ENCODE measurements at places on chromosomes 4 and X.

DNA sequence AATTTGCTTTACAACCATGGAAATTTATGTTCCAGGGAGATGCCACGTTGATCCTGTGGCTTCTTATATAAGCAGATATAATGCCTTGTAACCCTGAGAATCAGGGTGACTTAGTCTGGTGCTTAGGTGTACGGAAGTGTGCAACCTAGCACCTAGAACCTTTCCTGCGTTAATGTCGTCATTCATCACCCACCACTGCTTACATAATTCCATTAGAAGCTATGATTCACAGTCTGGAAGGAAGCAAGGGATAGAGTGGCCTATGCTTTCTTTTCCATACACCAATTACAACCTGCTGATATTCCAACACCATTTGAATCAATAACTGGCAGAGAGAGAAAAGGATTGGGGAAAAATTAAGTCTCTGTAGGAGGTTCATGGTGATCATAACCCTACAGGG is 17.3 kb upstream of the CXCL8 start:
- no peak for DNase-seq

DNA sequence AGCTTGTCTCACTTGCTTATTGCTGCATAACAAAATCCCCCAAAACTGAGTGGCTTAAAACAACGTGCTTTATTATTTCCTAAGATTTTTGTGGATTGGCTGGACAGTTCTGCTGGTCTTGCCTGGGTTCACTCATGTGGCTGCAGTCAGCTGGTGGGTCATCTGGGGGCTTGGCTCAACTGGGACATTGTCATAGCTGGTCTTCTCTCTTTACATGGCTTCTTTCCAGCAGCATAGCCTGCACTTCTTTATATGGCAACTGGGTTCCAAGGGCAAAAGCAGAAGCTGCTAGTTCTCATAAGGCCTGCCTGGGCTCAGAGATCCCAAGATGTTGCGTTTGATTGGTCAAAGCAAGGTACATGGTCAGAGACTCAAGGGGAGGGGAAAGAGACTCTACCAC is 33.7 kb upstream of the STAG2 start:
- DNase-seq: no peak

DNA sequence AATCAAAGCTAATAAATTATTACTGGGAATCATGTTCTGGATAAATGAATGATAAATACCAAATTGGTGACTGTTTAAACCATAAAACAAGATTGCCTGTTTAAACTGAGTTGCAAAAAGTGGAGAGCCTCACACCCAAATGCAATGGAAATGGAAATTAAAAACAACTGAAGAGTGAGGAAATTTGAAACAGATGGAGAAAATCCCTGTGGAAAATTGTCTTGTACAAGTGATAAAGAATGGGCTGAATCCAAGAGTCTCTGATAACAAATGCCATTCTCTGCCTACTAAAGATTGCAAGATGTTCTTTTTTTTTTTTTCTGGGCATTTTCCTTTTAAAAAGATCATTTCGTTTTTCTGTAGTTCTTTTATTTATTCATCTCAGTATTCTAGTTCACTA is 426.3 kb downstream of the NLGN4X start:
- DNase-seq: no peak

DNA sequence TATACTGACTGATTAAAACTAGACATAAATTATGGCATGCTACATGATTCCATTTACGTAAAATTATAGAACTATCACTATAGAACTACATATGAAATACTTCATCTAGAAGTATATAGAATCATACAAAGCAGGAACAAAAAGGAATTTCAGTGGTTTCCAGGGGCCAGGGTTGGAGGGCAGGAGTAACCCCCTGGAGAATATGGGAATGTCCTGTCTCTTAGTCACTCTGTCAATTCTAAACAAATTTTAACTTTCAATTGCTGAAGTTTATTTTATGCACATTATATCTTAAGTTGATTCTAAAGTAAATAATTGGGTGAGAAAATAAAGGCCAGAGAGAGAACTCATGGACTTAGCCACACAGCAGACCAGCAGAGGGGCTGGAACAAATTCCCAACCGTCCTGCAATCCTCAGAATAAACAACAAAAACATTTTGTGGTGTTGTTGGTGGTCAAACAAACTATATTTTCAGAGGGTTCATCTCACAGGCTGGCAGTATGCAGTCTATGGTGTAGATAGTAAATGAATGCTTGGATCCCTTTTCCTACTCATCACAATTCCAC is 476.9 kb upstream of the SLIT2 start:
- no peak for DNase-seq

GRCh38 chr4:118273642-118274041 is 79.2 kb downstream of the PRSS12 start:
- no peak for DNase-seq

- DNase-seq: peak; percentile 35
Observed at GRCh38 chrX:103343105-103343504, 13.1 kb downstream of the TCEAL7 start.

- DNase-seq: no peak
Observed at GRCh38 chr4:59341506-59341905, 1858.6 kb upstream of the ADGRL3 start.

DNA sequence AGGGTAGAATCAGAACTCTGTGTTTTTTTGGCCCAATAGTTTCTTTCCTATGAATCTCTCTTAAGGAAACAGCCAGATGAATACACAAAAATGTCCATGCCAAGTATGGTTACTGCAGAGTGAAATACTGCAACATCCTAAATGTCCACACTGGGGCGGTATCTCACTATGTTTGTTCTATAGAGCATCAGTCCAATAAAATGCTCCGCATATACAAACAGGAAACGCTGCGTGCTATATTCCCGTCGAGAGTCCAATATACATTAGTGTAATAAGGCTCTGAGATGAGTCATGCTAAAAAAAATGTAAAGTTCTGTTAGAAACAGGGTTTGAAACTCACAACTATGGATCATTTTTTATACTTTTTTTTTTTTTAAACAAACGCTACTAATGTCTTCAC is 72.9 kb upstream of the ENOX2 start:
- no peak for DNase-seq

GRCh38 chr4:103097112-103097511 is 2.5 kb downstream of the BDH2 start:
- DNase-seq: no peak

- DNase-seq: no peak
Observed at GRCh38 chr4:99587803-99588202, 13.2 kb downstream of the MTTP start.

- no peak for DNase-seq
Observed at GRCh38 chr4:138113819-138114400, 128.2 kb downstream of the SLC7A11 start.

DNA sequence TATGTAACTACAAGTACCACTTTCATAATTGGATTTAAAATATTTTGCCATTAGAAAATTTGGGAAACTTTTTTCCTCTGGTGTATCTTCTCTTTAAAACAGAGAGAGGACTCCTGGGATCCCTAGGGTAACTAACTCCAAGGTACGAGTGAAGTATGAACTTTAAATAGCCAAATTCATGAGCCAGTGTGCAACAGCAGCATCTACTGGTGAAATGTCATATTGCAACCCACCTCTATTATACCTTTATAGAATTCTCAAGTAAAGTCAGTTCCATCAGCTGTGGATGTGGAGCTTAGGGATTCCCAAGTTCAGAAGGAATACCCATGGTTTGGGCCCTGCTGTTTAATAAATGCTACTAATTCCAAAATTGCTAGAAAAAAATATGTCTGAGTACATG is 282.7 kb upstream of the TAPT1 start:
- DNase-seq: no peak

- DNase-seq: no peak
Observed at GRCh38 chr4:94722748-94723147, 35.0 kb upstream of the BMPR1B start.

GRCh38 chrX:85998954-85999353 is 48.4 kb downstream of the CHM start:
- DNase-seq: no peak

GRCh38 chr4:108483650-108484049 is 136.7 kb upstream of the RPL34 start:
- no peak for DNase-seq

GRCh38 chrX:107750263-107750662 is 25.3 kb downstream of the TSC22D3 start:
- DNase-seq: no peak

- no peak for DNase-seq
Observed at GRCh38 chr4:75512386-75513211, 1.6 kb downstream of the RCHY1 start.

DNA sequence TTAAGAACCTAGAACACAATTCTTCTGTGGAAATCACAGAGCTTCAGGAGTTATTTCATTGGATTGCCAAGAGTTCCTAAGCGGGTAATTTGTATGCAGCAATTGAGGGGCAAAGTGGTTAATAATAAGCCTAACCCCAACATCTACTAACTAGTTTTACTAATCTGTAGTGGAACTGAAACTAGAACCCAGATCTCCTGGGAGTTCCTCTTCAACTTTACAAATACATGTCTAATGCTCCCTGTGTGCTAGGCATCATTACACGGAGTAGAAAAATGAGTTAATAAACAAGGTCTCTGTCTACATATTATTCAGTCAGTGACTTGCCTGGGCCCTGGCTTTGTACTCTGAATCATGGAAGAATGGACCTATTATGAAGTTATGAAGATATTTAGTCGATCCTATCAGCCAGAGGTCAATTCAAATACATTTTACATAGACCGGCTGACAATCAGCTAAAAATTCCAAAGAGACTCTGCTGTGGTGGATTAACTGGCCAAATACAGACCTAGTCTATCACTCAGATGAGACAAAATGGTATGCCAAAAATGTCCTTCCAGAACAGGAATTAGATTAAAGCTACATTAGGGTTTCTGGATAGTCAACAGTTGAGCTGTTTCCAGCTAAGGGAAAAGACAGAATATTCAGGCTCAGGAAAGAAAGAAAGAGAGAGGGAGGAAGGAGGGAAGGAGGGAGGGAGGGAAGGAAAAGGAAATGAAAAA is 326.0 kb downstream of the FBXW7 start:
- DNase-seq: no peak

GRCh38 chr4:183314806-183315205 is 5.3 kb downstream of the CLDN22 start:
- DNase-seq: no peak

DNA sequence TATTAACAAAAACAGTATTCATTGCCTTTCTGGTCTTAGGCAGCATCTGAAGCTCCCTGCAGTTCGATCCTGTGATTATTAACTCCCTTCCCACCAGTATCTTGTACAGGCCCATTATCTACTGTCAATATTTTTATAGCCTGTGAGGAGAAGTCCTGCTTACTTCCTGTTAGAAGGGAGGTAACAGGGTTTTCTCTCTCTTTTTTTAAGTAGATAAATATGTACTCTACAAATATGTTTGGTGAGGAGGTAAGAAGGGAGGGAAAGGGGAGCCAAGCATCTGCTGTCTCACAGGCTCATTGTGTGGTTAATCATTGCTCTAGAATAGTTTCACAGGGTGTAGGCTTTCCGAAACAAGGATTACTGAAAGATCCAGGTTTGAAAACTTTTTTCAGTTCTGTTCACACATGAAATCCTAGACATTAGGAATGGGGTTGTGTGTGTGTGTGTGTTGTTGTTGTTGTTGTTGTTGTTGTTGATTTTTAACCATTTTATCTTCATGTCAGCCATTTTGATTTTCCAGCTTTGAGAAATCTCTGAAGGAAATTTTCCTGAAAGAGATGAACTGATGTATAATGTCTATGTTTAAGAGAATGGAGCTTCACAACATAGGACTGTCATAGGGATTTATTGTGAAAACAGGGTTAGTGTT is 14.2 kb downstream of the ATOH1 start:
- DNase-seq: no peak

DNA sequence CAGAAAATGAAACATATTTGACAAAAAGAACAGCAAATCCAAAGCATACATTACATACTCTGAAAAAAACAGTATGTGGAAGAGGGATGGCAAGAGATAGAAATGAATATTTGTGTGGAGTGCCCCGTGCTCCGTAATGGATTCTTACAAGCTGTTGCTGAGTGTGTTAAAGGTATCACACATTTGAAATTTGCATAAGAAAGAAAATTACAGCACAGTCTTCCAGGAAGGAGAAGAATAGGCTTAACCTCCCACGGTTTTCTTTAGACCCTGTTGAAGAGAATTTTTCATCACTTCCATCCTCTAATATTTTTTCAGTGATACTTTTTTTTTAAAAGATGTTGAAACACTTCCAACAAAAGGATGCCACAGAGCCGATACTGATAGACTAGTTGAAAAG is 1489.4 kb downstream of the RAPGEF2 start:
- DNase-seq: no peak

DNA sequence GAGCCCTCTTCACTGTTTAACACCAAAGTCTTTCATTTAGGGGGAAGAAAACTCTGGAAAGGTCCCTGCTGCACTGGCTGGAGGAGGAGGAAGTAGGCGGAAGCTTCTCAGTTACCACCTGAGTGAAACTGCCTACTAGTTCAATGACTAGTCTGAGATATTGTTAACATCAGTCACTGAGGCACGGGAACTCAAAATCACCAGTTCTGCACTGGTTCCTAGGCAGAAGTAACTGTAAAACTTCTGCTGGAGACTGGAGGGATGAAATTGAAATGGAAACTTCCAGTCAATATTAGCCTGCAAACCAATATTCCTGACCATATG is 178.3 kb downstream of the SNCA start:
- DNase-seq: no peak

GRCh38 chr4:102299354-102300107 is 45.8 kb downstream of the SLC39A8 start:
- peak; percentile 1 for DNase-seq

DNA sequence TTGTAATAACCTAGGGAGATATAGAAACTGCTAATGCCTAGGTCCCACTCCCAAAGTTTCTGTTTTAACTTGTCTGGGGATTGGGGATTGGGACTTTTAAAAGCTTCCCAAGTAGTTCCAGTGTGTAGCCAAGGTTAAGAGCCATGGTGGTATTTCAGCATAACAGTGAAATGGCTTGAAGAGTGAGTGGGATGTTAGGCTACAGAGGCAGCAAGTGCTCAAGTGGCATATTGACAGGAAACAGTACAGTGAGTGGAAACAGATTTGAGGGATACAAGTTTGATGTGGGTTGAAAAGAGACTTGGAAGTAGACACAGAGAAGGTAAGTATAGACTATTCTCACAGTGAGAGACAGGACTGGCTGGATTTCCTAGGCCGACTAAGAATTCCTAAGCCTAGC is 217.6 kb upstream of the CNKSR2 start:
- no peak for DNase-seq

DNA sequence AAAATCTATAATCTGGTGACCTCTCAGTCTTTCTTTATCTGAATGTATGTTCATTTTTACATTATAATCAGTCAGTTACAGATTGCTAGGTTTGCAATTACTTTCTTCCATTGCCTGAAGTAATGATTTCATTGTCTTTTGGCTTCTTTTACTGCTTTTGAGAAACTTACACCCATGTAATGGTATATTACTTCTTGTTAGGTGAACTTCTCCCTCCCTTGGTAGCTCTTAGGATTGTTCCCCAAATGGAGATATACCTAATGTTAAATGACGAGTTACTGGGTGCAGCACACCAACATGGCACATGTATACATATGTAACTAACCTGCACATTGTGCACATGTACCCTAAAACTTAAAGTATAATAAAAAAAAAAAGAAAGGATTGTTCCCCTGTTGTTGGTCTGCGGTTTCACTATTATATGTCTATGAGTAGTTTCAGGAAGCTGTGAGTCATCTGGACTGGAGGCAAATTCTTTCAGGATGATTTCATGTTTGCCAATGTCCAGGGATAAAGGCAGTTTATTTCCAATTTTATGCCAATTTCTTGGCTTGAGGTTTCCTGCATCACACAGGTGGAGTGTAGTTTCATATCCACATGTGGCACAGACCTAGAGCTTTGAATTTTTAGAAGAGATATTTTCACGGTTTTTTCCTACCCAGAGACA is 21.8 kb downstream of the SPANXC start:
- no peak for DNase-seq
